ENCODE measurements at places on chromosomes 13 and 19.

GRCh38 chr19:37078717-37079032 is 442 bp downstream of the ZNF420 start:
- no peak for DNase-seq

DNA sequence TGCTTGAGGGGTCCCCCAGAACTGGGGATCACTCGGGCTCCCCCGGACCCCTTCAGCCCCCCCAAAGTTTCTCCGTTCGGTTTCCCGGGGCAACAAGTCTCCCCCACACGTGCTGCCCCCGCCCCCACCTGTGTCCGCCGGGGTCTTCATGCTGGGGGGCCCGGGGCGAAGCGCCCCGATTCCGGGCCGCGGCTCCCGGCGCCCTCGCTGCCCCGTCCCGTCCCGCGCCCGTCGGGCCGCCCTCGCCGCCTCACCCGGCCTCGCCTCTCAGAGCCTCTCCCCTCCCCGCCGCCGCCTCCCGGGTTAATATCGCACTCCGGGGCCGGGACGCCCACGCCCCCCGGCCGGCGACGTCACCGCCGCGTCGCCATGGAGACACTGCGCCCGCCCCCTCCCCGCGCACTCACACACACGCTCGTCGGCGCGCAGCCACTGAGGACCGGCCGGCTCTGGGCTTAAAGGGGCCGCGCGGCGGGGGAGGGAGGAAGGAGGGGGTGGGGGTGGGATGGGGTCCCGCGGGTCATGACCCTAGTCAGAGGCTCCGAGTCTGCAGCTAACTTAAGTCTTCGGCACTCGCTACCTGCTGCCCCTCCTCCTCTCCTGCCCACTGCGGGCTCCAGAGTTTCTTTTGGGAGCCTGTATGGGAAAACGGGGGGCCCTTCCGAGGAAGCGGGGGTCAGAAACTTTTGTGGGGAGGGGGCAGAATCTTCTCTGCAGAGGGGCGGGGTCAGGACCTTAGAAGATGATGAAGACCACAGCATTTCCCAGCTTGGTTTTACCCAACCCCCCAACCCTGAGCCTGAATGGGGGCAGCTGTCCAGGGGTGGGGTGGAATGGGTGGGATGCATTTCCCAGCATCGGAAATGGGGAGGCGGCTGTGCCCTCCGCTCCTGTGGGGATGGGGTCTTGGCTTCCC is at the start of gene ERF:
ERF (minus strand) TSS at position 279 of the 916 bp plus-strand sequence; CDS start at position 150, 129 bp downstream.
- peak; percentile 94 for DNase-seq

- DNase-seq, result no peak
Measured at GRCh38 chr19:32313569-32314265, 31.7 kb upstream of the ZNF507 start.

DNA sequence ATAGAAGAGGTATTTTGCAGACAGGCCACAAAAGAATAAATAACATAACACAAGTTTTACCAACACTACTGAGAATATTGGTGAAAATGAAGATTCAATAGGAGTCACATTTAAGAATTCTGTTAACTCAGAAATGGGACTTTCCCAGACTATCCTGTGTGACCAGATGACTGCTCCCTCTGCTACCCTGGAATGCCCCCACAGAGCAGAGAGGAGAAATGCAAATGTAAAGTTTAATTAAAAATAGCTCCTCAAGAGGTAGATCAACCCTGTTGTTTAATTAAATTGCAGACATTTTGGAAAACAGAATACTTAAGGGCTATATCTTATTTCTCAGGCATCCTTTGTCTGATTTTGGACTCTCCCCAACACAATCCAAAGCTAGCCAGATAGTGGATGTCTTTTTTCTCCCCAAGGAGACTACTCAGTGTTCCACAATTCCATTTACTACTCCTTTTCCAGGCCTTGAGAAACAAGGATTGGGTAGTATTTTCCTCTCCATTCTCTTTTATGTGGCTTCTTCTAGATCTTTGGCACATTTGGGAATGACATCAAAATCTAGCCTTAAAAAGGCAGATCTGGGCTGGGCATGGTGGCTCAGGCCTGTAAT is 104.7 kb upstream of the TSC22D1 start:
- DNase-seq, result no peak

DNA sequence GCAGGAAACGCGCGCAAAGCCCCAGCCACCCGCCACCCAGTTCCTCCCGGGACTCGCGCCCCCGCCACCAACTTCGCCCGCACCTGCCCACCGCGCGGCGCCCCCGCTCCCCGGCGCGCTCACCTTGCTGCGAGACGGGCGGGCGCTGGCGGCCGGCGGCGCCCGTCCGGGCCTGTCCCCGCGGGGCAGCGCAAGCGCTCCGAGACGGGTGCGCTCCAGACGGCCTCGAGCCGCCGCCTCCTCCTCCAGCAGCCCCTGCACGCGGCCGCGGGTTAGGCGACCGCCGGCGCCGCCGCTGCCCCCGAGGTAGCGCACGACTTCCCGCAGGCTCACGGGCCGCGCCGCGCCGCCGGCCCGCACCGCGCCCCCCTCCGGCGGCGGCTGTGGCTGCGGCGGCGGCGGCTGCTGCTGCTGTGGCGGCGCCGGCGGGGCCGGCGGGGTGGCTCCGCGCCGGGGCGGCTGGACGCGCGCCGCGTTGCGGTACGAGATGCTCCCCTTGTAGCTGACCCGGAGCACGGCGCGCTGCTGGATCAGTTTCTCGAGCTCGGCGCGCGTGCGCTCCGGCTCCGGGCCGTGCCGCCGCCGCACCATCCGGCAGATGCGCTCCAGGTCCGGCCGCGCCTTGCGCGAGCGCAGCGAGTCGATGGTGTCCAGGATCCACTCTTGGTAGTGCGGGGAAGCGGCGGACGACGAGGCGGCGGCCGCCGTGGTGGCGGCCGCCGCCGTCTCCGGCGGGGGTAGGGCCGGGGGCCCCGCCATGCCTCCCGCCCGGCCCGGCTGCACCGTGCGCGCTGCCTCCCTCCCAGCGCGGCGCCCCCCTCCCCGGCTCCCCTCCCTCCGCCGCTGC is 666 bp downstream of the SAMD1 start:
- DNase-seq, result peak; percentile 40

- DNase-seq, result no peak
Measured at GRCh38 chr13:21054313-21054712, 7.1 kb downstream of the LATS2 start.

DNA sequence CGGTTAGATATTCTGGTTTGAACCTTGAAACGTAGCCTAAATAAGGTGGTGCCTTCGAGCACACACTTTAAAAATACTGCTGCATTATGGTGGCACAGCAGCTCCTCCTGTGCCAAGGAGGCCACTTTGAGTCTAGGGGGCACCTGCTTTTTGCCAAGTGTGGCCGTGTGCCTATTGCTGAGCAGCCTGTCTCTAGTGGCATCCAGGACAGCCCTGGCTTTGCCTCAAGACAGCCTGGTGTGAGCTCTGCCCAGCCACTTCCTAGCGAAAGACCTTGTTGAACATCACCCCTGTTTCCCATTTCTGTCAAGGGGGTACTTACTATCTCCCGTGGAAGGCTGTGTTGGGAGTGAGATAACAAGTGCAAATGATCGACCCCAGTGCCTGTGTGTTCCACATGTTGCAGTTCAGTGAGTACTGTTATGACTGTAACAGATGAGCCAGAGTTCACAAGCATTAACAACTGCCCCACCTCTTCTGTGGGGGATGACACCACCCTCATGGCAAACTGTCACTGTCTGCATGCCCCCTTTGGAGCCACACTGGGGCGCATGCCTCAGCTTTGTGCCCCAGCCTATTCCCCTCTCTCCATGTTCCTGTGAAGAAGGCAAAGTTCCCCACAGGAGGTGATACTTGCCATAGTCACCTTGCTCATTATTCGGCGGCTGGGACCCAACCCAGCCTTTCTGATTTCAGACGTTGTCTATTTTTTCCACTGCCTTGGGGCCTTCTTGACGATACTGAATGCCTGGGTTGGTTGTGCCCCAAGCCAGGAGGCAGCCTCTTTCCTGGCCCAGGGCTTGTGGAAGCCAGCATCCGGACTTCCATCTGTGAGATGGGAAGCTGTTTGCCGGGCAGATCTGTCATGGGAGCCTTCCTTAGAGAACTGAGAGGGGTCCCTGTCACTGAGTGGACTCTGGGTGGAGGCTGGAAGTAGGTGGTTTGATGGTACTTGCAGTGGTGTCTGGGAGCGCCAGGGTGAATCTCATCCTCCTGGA is 5.4 kb downstream of the GATAD2A start:
- DNase-seq, result peak; percentile 51

GRCh38 chr19:13712767-13713201 is 51.5 kb upstream of the MRI1 start:
- no peak for DNase-seq

DNA sequence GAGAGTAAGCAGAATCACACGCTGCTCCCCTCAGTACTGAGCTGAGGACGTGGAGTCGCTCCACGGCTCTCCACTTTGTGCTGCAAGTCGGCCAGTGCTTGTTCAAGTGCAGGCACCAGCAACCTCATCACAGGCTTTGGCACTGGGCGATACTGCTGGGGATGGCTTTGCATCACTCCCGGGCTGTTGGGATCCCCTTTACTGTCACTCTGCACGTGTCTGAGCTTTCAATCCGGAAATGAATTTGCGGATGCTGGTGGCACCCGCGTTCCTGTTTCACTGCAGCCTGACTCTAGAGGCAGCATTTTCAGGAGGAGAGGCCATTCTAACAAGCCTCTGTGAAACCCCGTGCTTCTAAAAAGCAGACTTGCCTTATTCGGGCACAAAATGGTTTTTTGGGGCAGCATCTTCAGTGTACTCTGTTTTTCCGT is 19.1 kb downstream of the SMARCA4 start:
- DNase-seq, result peak; percentile 21

DNA sequence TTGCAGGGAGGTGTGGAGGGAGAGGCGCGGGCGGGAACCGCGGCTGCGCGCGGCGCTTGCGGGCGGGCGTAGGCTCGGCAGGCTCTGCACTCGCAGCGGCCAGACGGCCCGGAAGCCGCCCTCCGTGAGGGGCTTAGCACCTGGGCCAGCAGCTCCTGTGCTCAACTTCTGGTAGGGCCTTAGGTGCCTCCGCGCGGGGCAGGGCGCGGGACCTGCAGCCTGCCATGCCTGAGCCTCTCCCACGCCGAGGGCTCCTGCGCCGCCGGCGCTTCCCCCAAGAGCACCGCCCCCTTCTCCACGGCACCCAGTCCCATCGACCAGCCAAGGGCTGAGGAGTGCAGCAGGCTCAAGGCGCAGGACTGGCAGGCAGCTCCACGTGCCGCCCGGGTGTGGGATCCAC is 940.8 kb upstream of the PCDH9 start:
- DNase-seq, result no peak

- no peak for DNase-seq
Measured at GRCh38 chr19:54937926-54938325, 9.4 kb downstream of the NLRP7 start.
